GM19239 (cell line): ENCODE measurements at places on chromosomes 4 and X.

GRCh38 chr4:38566806-38567398 lies 97.1 kb upstream of the KLF3 start:
- DNase-seq = no peak

DNA sequence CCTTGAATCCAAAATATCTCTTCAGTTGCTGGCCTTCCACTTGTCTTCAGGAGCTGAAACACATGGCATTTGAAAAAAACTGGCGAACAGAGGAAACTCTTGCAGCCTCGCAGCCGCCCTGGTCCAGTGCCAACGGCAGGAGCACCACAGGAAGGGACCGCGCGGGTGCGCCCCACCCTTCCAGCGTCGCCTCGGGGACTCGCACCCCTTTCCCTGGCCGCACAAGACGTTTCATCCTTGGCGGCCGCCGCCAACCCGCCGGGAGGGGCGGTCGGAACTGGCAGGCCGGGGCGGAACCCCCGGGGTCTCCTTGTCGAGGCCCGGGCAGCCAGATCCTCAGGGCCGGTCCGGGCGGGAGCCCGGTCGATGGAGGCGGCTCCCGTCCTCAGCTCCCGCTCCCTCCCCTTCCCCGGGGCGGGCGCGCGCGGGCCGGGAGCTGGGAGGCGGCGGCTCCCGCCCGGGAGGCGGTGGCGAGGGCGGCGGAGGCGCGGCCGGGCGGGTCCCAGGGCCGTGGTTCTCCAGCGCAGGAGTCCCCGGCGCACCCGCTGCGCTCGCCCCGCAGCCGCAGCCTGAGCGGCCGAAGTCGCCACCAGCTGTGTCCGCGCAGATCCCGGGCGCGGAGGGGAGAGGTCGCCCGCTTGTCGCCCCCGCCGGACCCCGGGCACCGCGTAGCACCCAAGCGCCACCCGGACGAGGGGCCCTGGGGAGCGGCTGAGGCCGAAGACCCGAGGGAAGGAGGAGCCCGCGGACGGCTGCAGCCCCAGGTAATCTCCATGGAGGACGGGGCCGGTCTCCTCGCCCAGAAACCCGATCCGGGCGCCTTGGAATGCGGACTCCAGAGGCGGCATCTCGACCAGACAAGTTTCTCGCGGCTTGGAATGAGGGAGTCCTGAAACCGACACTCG lies 886 bp upstream of the NDST3 start:
- DNase-seq = no peak

DNA sequence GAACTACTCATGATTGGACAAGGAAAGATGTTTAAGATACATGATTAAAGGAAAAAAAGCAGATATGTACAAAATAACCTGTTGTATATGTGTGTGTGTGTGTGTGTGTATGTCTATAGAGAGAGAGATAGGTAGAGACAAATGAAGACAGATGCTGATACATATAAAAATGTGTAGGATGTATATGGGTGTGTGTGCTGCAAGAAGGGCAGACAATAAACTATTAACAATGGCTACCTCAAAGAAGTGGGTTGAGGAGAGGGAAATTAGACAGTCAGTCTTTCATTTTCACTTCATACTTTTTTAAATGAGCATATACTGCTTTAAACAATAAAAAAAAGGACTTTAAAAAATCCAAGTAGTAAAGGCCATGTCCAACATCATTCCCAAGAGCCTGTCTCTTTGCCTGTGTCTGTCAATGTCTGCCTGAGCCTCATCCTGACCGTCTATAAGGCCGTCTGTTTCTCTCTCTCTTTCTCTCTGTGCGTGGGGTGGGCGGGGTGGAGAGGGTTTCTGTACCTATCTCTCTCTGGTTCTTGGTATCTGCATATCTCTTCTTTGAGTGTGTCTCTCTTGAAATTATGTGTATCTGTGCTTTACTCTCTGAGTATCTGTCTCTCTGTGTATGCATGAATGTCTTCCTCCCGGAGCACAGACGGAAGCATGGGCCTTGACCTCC lies 62.8 kb downstream of the LRBA start:
- no peak for DNase-seq

- no peak for DNase-seq
Observed at GRCh38 chrX:129773649-129774458, 5.9 kb upstream of the SASH3 start.

GRCh38 chr4:108906006-108906405 lies 143.2 kb upstream of the ETNPPL start:
- no peak for DNase-seq

GRCh38 chr4:109914322-109914721 lies 1.6 kb downstream of the EGF start:
- DNase-seq = no peak

DNA sequence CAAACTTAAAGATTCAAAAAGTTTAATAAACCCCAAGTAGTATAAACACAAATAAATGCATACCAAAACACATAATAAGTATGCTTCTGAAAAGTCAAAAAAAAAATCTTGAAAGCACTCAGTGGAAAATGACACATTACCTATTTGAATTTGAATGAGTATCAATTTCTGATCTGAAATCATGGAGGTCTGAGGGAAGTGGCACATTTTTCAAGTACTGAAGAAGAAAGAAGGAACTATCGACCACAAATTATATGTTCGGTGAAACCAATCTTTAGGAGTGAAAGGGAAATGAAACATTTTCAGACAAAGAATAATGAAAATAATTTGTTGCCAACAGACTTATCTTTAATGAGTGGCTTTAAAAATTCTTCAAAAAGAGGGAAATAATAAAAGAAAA lies 12.1 kb upstream of the F9 start:
- no peak for DNase-seq
